Caco-2 (cell line): ENCODE measurements at places on chromosomes 6 and 20. TPM values are rescaled to one million over a fixed set of nuclear protein-coding genes. Genes with fewer than 3 reads are reported as not detected.
A peak's percentile ranks its signal among the peaks of the same experiment; 100 is the strongest.

DNA sequence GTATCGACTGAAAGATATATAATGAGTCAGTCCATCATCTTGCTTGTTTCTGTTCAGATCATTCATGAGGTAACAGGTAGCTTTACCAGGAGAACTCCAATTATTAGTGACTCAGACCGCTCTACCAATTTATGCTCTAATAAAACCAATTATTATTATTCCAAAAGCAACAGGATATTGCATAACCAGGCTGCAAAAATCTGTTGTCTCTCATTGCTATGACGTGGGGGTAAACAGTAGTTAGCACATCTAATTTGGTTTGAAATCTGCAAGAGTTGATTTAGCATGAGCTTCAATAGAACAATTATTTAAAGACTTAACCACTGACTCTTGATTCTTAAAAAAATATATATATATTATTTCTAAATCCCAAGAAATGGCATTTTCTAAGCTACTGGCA, 90.9 kb upstream of the MAP7 start:
- no peak for DNase-seq

DNA sequence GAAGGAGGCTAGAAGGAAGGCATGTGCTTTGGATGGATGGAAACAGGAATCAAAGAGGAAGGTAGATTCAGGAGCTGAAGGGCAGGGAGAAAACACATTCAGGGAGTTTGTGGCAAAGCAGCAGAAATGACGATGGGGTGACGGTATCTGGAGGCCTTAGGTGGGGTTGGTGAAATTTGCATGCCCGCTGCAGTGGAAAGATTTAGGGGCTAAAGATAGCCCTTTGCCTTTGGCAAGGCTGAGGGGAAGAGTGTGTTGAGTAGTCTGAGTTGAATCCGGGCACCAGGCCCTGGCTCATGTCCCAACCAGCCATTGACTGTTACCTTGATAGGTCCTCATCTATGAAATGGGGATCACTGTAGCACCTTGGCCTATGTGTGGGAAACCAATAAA, 1.3 kb downstream of the GZF1 start:
- no peak for DNase-seq

DNA sequence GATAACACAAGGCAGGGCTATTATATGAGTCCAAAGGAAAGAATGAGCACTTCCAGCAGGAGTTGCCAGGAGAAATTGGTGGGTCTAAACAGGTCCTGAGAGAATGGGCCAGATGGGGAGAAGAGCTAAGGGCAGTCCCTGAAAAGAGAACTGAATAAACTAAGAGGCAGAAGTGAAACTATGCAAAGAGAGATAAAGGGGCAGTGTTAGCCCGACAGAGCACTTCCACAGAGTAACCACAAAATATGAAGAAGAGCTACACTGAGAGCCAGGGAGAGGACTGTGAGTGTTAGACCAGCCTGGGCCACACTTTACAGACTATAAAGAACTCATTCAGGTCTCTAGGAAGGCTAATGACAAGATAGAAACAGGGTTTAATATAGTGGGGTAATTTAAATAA, 43.8 kb downstream of the RALGAPA2 start:
- DNase-seq = no peak

DNA sequence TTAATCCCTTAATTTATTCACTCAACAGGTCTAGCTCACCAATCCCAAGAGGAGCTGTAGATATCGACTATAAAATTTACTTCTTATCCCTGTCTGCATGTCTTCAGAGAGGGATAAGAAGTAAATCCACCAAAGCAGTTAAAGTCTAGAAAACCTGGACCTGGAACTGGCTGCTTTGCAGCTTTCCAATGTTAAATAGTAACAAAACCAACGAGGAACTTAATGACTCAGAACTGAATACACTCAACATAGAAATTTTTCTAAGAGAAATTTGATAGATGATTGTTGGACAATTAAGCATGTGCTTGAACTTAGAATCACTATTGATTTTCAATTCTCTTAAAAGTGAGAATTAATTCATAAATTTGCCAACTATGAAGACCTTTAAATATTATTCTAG, 11.5 kb upstream of the TMEM244 start:
- DNase-seq = no peak

GRCh38 chr6:40882323-40882997, 156.6 kb downstream of the UNC5CL start:
- no peak for DNase-seq

GRCh38 chr6:52155791-52156576, 30.2 kb upstream of the IL17A start:
- no peak for DNase-seq

DNA sequence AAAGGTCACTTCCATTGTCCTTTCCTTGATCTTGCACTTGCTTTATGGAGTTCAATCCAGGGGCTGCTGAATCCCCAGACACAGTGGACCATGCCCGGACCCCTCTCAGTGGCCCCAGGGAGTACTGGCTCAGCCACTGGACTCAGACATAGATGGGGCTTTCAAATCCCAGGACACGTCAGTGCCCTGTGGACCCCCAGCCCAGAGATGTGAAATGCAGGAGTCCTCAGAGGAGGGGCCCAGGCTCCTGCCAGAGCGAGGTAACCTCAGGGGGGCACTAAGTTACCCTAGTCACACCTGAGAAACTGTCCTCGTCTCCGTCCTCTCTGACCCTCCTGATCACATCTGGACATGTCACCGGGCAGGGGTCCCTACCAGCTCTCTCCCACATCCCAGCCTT, 18.7 kb upstream of the APMAP start:
- no peak for DNase-seq

DNA sequence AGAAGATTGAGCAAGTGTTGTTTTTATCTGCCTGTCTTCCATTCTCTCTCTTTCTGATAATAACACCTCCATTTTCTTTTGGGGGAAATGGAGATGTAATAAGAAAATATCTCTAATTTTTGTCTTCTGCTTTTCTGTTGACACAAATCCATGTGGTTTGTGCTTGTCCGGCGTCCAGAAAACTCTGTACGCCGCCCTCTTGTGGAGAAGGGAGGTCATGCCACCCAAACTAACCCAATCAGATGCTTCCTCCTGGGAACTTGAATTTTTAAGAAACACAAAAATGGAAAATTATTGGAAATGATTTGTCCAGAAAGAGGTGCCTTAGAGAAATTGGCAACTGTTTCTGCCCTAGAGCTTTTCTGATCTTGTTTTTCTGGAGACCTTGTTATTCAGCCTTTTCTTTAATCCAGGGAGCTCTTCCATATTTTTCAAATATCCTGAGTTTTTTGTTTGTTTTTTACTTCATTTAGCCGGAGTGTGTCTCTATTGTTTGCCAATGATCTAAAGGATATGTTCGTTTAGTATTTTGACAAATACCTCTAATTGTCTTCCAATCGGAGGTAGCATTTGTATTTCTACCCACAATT, 17.8 kb upstream of the FNDC1 start:
- DNase-seq = peak; percentile 53

HAO1 gene
- total RNA-seq = not detected in 2 replicates

DEK gene
- 170 and 171 TPM in 2 replicates for total RNA-seq

CALHM6 gene
- not detected in 2 replicates for total RNA-seq
